HuH-7.5 (cell line): ENCODE measurements at places on chromosomes 3 and 15.

DNA sequence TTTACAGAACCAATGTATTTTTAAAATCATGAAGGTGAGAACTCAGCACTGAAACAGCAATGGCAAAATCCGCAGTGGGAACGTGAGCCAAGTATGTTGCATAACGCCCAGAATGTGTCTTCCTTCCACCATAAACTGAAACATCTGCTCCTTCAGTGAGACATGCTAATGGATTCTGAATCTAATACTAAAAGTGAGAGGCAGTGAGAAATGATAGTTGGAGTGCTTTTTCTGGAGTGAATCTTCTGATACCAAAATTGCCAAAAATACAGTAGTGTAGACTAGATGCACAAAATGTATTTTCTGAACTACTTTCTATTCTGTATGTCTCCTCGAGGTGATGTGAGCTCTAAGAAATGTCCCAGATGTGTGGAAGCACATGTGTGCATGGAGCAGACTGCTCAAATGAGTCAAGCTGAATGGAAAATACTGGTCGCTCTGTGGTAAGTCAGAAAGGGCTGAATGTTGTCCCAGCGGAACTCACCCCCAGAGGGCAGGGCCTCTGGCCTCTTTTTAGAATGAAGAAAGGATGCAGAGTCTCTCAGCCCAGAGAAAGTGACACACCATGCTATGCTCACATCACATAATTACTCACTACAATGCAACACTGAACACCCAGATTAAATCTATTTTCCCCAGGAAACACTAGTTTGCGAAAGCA, 73.0 kb downstream of the ATP10A start:
- DNase-seq: no peak

DNA sequence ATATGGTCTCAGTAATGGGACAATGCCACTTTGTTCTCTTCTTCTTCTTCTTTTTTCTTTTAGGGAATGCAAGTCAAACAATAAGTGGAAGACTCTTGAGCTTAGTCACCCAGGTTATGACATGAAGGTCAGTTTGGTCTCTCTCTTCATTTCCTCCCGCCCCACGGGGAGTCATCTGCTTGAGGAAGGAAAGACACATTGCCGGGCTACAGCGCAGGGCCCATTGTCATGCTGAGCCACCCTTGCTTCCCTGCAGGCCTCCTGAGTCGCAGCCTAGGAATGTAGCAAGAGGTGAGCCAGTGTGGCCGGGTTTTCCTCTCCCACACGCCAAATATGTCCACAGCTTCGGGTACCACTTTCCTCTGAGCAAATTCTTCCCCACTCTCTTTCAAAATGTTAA, 47.6 kb downstream of the RAP2B start:
- DNase-seq: no peak

DNA sequence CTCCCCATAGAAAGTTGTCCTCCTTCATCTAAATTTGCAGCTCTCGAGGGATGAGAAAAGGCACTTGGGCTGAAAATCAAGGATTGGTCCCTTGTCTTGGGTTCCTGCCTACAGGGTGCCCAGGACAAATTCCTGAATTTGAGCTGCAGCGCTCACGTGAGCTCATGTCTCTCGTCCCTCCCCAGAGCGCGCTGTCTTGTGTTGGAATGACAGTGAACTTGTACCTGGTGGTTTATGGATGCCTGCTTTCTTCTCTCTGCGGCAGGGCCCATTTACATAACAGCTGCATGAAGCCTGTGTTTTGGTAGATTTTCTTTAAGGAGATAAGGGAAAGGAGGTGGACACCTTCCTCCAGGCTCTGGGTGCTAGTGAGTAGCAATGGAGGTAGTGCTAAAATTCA, 4.3 kb downstream of the RYR3 start:
- DNase-seq: no peak

DNA sequence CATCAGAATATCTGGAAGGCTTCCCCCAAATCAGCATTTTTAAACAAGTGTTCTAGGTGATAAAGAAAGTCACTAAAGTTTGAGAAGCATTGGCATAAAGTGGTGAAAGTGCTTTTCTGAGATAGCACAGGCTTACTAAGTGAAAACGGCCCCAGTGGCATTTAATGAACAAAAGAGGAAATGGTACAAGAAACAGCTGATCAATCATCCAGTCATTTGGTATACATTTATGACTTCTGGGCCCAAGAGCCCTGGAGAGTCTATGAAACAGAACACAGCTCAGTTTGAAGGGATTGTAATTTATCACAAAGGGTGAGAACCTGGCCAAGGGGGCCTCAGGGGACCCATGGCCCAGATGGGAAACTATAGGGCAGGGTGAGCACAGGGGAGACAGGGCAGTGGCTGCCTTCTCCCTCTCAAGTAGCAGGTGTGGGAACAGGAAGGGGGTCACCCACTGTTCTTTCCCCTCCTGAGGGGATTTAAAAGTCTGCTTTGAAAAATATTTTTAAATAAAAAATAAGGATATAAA, 265.5 kb upstream of the ROPN1 start:
- DNase-seq: no peak

GRCh38 chr3:50254577-50255250, 14.2 kb upstream of the SEMA3B start:
- DNase-seq: no peak

DNA sequence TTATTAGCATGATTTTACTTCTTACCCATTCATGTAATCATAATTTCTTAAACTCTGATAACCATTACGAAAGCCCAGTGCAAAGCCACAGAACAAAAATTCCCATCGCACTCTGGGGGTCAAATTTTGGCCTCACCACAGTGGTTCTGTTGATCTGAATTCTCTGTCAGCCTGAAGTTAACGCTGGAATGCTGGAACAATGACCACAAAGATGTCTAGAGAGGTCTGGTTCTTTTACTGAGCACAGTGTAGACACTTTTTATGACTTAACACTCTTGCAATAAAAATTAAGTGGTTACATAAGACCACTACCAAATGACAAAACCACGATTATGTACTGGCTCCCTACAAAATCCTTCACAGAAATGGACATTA, 94.7 kb downstream of the PDZRN3 start:
- DNase-seq: no peak

DNA sequence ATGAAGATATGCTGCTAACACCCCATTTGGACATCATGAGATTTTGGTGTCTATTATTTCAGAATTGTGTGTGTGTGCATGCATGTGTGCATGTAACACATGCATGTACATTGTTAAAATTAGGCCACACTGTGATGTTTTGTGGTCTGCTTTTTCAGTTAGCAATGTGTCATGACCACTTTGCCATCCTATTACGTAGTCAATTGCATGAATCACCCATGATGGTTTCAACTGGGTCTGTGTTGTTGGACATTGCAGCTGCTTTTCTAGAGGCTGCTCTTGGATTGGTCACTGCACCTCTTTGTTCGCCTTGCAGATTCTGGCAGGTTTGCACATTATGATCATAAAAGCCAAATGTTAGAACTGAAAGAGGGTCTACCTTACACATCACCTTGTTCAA, 101.0 kb upstream of the THBS1 start:
- DNase-seq: no peak

DNA sequence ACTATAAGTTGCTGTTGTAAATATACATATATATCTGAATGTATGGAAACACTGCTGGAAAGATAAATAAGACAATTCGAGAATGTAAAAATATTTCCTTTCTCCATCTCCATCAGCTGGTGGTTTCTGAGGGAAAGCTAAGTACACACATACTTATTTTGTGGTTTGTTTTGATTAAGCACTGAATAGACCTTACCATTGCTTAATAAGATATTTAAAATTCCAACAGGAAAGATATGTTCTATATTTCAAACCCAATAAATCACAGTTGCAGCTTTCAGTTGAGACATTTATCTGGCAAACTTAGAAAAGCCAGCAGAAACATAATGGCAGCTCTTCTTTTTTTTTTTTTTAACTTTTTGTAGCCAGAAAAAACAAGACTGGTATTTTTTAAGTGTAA, 160.4 kb downstream of the VGLL3 start:
- no peak for DNase-seq

DNA sequence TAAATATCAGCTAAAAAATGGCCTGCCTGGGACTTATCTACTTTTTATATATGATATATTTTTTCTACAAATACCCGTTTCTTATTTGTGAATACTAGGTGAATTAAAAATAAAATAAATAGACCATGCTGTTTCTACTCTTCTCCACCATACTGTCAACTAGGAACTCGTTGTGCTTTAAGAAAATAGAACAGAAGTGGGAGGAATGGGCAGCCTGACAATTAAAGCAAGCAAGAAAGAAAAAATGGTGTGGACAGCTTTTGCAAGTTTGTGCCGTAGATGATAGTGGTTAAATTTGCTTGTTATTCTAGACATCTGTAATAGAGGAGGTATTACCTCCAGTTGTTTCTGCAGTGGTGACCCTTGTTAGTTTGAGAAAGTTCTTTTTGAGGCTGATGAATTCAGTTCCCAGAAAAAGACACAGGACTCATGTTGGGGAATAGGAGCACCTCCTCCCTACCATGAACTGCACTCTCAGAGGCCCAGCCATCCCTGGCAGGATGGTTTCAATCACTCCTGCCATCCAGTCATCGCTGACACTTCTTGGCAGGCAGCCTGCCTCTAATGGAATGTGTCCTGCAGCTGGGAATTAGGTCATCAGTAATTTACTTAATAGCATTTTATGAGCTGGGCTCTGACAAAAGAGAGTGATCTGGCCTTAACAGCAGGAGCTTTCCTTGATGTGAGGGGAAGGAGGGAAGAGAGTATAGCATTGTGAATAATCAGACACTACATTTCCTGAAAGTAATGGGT, 105.0 kb upstream of the GAP43 start:
- no peak for DNase-seq

DNA sequence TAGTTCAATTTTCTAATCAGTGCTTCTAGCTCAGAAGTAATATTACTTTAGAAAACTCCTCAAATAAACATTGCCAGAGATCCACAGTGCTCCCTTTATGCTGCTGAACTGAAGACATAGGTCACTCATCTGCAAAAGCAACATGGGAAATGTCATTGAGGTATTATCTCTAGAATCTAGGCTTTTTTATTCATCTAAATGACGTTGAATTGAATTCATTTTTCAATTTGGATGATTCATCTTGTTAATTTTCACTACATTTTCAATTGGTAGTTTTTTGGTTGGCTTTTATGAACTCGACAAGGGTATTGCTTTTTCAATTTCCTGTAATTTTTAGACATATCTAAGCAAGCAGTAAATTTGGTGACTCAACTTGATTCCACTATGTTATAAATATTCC, 275.4 kb downstream of the NFKBIZ start:
- no peak for DNase-seq

- DNase-seq: no peak
These were observed 13.0 kb upstream of the MAPK6 start for GRCh38 chr15:52005748-52006701.

DNA sequence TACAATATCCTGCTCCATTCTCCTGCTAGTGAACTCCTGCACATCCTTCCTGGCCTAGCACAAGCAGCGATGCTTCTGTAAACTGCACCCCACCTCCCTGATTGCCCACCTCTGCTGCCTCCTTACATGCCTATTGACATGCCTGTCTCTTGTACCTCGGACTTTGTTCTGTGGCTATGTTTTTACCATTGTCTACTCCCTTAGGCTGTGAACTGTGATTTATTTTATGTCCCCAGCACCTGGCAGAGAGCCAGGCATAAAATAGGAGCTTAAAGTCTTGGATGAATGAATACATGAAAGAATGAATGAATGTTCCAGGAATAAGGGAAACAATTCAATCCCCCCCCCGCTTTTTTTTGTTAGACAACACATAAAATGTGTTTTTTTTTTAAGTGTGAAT, 210.0 kb downstream of the MYRIP start:
- DNase-seq: no peak

DNA sequence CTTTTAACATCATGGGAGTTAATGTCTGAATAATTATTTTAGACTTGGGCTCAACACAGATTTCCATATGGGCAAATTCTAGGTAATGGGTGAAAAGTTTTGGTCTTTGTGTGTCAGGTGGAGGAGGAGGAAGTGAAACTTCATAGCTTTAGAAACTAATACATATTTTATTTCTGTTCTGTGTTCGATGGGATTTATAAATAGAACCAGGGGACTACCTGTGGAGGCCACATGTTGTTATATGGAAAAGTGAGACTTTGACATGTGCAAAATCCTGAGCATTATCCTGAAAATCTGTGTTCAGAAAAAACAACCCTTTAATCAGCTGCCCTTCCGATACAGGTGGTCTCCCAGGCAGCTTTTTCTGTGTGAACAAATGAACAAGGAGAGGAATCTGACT, 209.5 kb downstream of the SOX2 start:
- DNase-seq: no peak

DNA sequence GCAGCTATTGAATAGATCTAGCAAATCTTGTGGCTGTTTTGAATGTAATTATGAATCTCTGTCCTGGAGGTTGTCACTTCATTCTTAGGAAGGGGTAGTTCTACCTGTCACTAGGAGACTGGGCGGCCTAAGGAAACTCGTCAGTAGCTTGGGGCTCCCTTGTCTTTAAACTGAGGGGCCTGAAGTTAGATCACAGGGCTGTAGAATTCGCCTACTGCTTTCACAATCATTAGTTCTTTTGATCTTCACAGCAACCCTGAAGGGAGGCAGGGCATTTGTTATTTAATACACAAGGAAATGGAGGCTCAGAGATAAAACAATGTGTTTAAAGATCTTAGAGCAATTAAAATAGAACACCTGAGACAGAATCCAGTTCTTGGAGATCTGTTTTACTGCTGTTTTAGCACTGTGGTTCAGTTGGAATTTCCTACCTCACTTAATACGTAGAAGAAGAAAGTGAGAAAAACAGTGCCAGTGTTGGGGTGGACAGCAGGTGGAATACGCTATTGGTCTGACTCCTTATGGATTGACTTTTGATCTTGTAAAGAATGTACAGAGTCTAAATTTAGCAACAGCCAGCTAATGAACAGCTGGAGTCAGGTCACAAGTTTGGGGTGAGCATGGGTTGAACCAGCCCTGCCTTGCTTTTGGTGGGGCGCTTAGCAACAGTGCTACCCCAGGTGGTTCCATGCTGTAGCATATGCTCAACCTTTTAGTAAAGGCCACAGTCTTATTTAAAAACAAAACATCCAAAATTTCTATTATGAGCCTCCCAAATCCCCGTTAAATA, 71.4 kb upstream of the BHLHE40 start:
- no peak for DNase-seq

GRCh38 chr15:67152429-67152828, 87.0 kb downstream of the SMAD3 start:
- no peak for DNase-seq
